A549 treated with DMSO at 1 μM for 4 hours (cell line): ENCODE measurements at places on chromosomes 6 and 20. TPM values are rescaled to one million over a fixed set of nuclear protein-coding genes. Genes with fewer than 3 reads are reported as not detected.

The C4A gene
- total RNA-seq, result 1.00 to 1.6 TPM (median 1.2 TPM) in 5 replicates

The MOG gene
- not detected in 5 replicates for total RNA-seq

The LKAAEAR1 gene
- total RNA-seq, result 1.3 to 1.8 TPM (median 1.4 TPM) in 4 of 5 replicates, not detected in the other

The NELFE gene
- total RNA-seq, result 74.0 to 87.1 TPM (median 79.5 TPM) in 5 replicates

The MUCL3 gene
- total RNA-seq, result 0.02 to 0.05 TPM (median 0.03 TPM) in 3 of 5 replicates, not detected in the others

The TFAP2D gene
- total RNA-seq, result not detected in 5 replicates
